Globus pallidus (tissue), 1 donor: ENCODE measurements at places on chromosomes 3 and 15.

DNA sequence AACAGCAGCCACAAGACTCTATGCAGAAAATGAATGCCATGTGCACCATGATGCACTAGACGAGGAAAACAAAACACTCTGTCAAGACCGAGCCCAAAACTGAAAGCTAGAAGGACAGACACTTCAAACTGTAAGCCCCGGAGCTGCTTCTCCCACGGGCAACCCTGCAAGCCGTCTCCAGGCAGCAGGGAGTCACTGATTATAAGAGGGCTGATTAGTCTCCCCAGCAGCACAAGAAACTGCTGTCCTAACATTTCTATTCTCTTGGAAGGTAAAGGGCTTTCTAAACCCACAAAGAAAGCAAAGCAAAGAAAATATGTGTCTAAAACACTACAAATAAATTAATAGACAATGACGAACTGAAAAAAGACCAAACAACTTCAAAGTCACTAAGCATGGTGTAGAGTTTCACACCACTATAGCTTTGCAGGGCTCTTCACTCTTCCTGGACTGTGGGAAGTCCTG lies 15.5 kb downstream of the TBC1D2B start:
- DNase-seq: no peak

- DNase-seq: no peak
These were observed 92.3 kb downstream of the FAM227B start for GRCh38 chr15:49528289-49528688.

DNA sequence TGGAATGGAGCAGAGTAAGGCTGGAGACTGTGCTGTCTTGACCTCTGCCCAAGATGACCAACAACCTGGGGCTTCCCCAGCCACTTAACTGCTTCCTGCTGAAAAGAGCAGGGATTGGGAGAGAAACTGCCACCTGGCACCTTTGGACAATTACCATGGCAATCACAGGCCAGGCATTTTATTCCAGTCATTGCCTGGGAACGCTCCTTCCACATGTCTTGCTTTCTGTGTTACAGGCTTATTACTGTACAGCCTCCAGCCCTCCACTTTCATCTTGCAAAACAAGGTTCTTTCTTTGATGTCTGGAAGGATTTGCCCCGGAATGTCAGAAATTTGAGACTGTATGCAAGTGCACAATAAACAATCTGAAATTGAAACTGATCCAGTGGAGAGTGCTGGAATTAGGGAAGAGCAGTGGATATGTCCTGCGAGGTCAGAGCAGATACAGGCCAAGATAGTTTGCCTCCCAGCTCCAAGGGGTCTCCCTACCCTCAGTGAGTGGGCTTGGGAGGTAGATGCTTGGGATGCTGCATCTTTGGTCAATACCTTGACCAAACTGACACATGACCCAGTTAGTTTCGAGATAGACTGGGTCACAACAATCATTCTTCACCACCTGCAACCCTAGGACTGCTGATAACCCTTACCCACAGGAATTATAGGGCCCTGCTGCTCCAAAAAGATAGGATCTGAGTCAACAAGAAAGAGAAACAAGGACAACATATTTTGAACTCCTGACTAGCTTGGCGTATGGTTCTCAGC lies 2.7 kb downstream of the PPP1R14D start:
- DNase-seq: no peak

GRCh38 chr15:79954661-79955060 lies 16.3 kb downstream of the BCL2A1 start:
- no peak for DNase-seq

DNA sequence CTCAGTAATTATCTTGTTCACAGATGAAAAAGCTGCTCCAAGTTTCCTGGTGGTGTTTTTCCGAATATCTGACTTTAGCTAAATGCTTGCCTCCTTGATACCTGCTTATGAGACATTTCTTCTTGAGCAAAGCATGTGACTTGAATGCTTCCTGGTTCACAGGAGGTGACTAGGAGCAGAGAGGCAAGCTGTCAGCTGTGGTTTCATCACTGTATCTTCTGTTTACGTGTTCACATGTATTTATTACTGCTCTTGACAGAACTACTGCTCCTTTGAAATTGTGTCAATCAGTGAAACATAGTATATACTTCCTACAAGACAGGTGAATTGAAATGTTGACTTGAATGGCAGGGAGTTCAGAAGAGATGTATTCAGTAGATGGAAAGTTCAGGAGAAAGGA lies 8.9 kb upstream of the SPPL2A start:
- no peak for DNase-seq

DNA sequence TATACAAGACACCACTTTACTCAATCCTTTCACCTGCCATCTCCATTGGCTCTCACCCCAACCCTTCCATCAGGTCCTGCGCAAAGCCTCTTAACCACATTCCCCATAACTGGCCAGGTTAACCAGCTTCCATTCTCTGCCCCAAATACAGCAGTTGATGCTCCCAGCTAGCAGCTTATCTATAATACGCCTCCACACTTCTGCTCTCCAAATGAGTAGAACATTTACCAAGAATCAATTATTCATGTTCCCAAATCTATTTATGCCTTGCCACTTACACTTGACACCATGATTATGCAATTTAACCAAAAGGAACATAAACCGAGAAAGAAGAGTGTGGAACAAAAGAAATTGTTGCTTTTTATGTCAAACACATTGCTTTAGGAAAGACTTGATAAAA lies 103.7 kb upstream of the TPM1 start:
- no peak for DNase-seq

GRCh38 chr3:190213727-190214126 lies 93.0 kb upstream of the P3H2 start:
- no peak for DNase-seq
